ENCODE measurements at places on chromosomes 13 and 19. TPM values are rescaled to one million over a fixed set of nuclear protein-coding genes. Genes with fewer than 3 reads are reported as not detected.
A peak's percentile ranks its signal among the peaks of the same experiment; 100 is the strongest.

GRCh38 chr13:105491345-105491744 lies 1044.1 kb downstream of the EFNB2 start:
- DNase-seq = no peak

GRCh38 chr19:10334588-10335351 lies 1.4 kb upstream of the RAVER1 start:
- peak; percentile 95 for DNase-seq

DNA sequence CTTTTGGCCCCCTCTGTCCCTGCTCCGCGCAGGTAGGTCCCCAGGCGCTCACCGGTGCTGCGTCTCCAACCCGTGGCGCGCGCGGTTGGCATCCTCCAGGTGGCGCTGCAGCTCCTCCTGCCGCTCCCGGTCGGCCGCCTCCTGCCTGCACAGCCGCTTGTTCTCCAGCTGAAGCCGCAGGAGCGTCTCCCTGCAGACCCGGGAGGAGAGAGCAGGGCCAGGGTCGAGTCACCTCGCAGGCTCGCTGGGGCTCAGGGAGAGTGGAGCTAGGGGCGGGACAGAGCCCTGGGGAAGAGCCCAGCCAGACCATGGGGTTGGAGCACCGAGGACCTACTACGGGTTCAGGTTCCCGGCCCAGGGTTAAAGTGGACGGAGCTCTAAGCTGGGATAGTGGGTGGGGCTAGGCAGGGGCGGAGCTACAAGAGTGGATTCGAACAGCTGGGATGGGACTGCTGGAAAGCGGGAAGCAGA lies 9.3 kb downstream of the HOOK2 start:
- peak; percentile 85 for DNase-seq

DNA sequence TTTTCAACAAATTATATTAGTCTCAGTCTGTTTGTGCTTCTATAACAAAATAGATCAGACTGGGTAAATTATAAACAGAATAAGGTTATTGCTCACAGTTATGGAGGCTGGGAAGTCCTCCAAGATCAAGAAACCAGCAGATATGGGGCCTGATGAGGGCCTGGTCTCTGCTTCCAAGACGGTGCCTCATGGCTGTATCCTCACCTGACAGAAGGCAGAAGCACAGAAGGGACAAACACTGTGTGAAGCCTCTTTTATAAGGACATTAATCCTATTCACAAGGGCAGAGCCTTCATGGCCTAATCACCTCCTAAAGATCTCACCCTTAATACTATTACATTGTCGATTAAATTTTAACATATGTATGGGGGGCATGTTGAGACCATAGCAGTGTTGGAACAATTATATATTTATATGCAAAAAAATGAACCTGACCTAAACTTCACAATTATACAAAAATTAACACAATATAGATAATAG lies 12.7 kb downstream of the F10 start:
- no peak for DNase-seq

GRCh38 chr13:97231118-97231828 lies 9.1 kb downstream of the MBNL2 start:
- DNase-seq = no peak

GRCh38 chr19:32222556-32222955 lies 122.9 kb upstream of the ZNF507 start:
- no peak for DNase-seq

The FXYD5 gene
- 126 TPM for total RNA-seq

The KIR2DL3 gene
- not detected for total RNA-seq

The NBEA gene
- 14.0 TPM for total RNA-seq
